ENCODE measurements at places on chromosomes 7 and 10. TPM values are rescaled to one million over a fixed set of nuclear protein-coding genes. Genes with fewer than 3 reads are reported as not detected.
A peak's percentile ranks its signal among the peaks of the same experiment; 100 is the strongest.

DNA sequence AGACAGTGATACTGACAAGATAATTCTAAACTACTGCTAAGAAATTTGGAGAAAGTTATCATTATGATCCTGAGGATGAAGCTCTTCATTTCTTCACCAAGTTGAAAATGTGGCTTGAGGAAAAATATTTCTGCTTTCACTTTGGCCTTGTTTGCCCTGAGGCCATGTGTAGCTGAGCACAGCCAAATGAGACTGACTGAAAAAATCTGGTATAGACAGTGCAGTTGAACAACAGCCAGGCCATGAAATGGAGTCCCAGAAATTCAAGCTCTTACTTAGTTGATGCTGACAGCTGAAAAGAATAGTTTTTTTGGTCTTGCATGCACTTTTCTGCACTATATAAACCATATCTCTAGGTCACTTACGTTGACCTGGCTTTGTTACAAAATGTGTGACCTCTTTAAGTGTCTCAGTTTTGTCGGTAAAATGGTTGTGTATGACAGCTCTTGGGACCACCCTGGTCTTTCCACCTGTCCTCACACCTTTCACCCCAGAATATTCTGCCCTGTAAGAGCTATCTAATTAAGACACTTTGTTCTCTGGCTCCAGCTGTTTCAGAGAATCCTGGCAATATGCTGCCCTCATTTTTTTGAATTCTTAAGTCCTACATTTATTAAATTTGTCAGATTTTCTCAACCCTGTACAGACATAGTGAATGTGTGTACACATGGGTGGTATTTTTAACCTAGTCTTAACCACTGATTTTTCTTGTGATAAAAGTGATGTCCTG lies 91.3 kb downstream of the CD36 start:
- H3K4me3 ChIP-seq: no peak overlapping the region
- H3K36me3 ChIP-seq: no peaks in the 10 kb centered on the region
- DNase-seq: no peak
- H3K27me3 ChIP-seq: no peaks in the 10 kb centered on the region

DNA sequence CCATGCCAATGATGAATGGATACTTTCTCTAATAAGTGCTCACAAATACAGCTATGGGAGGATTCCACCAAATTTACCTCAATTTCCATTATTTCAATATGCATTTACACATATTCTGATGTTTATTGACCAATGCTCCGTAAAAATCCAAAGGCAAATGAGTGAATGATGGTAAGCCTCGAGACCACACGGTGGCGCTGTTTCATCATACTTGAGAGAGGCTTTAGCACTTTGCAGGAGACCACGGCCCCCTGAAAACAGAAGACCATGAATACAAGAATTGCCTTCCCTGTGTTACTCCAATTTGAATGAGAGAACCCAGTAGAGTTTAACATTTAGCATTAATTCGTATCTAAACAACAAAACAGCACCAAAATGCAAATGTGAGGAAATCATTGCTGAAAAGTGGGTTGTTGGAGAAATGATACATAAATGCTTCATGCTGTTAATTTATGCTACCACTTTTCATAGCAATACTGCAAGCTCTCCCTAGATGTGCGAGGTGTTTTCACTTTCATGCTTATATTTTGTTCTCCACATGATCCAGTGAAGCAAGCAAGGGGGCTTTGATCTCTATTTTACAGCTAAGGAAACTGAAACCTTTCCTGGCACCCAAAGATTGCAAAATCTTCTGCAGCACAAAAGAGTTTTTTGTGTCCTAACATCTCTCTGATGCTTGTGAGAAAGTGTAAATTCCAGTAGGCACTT lies 35.4 kb downstream of the TRIL start:
- peak; percentile 69 for DNase-seq
- H3K4me3 ChIP-seq: no peak overlapping the region
- H3K4me1 ChIP-seq: peaks cover 6% of the 10 kb centered on the region
- H3K27ac ChIP-seq: no peak overlapping the region
- no peaks in the 10 kb centered on the region for H3K27me3 ChIP-seq

GRCh38 chr7:26633557-26633956 lies 230.8 kb downstream of the SKAP2 start:
- H3K27me3 ChIP-seq: no peaks in the 10 kb centered on the region
- H3K4me1 ChIP-seq: no peaks in the 10 kb centered on the region
- no peak overlapping the region for H3K27ac ChIP-seq
- no peak overlapping the region for H3K4me3 ChIP-seq
- no peak for DNase-seq

DNA sequence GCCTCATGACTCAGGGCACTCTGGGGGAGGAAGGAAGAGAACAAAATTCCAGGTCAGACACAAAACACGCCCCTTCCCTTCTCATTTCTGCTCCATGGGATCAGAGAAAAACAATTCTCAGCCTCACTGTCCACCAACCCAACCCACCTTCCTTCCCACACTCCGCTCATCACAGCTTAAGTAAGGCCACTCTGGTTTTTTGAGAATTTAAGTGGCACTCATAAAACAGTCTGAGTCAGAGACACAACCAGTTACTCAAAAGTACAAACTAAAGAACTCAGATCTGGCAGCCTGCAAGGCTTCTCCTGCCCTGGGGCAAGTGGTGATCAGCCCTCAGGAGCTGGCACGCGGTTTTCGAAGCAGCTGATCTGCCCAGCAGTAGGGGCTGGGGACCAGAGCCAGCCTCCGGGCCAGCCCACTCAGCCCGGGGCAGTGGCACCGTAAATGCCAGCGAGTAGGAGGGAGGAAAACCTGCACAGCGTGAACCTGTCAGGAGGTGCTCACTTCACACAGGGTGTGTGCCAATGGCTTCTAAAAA lies 39.1 kb upstream of the ABLIM1 start:
- H3K36me3 ChIP-seq: no peaks in the 10 kb centered on the region
- DNase-seq: no peak
- H3K4me3 ChIP-seq: no peak overlapping the region
- no peaks in the 10 kb centered on the region for H3K4me1 ChIP-seq
- no peak overlapping the region for H3K27ac ChIP-seq
- H3K27me3 ChIP-seq: no peaks in the 10 kb centered on the region

Gene GPR141
- total RNA-seq: not detected

DNA sequence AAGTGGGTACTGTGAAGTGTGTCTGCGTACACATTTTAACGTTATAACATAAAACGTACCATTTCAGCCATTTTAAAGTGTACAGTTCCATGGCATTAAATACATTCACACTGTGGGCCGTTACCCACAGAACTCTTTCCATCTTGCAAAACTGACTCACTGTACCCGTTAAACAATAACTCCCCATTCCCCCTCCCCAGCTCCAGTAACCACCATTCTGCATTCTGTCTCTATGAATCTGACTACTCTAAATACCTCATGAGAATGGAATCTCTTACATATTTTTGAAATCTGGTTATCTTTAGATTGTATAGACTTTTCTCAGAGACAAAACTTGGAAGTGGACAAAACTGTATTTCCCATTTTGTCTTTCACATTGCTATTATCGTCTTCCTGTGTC lies 9.3 kb downstream of the ARL3 start:
- DNase-seq: no peak
- no peaks in the 10 kb centered on the region for H3K36me3 ChIP-seq
- no peak overlapping the region for H3K4me3 ChIP-seq

- no peak for DNase-seq
- H3K36me3 ChIP-seq: no peaks in the 10 kb centered on the region
- no peaks in the 10 kb centered on the region for H3K27me3 ChIP-seq
- H3K27ac ChIP-seq: no peak overlapping the region
- H3K4me3 ChIP-seq: no peak overlapping the region
These were observed 3.8 kb downstream of the VPS41 start for GRCh38 chr7:38905056-38905759.

- peak; percentile 56 for DNase-seq
- no peaks in the 10 kb centered on the region for H3K36me3 ChIP-seq
- peaks cover 36% of the 10 kb centered on the region for H3K4me1 ChIP-seq
- peak overlapping the region; percentile 91 for H3K27ac ChIP-seq
- H3K4me3 ChIP-seq: no peak overlapping the region
These were observed 95.5 kb downstream of the CTBP2 start for GRCh38 chr10:125064681-125065492.

DNA sequence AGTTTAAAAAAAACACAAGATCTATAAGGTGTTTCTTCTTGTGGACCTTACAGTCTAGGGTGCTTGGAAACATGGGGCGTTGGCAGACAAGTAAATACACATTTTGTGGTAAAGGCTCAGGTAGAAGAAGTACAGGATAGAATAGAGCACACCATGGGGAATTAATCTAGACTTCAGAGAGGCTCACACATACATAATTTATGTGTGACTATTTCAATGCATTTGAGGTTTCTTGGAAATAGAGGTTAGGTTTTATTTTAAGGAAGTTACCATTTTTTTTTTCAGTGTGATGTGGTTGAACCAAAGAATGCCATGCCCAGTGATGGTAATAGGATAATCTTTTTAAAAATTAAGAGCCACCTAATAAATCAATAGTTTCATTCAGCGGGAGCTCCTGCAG lies 12.8 kb downstream of the CFTR start:
- peaks cover 2% of the 10 kb centered on the region for H3K36me3 ChIP-seq
- H3K4me1 ChIP-seq: peaks cover 68% of the 10 kb centered on the region
- no peak overlapping the region for H3K27ac ChIP-seq
- no peak for DNase-seq
- H3K27me3 ChIP-seq: no peaks in the 10 kb centered on the region
- H3K4me3 ChIP-seq: no peak overlapping the region

DNA sequence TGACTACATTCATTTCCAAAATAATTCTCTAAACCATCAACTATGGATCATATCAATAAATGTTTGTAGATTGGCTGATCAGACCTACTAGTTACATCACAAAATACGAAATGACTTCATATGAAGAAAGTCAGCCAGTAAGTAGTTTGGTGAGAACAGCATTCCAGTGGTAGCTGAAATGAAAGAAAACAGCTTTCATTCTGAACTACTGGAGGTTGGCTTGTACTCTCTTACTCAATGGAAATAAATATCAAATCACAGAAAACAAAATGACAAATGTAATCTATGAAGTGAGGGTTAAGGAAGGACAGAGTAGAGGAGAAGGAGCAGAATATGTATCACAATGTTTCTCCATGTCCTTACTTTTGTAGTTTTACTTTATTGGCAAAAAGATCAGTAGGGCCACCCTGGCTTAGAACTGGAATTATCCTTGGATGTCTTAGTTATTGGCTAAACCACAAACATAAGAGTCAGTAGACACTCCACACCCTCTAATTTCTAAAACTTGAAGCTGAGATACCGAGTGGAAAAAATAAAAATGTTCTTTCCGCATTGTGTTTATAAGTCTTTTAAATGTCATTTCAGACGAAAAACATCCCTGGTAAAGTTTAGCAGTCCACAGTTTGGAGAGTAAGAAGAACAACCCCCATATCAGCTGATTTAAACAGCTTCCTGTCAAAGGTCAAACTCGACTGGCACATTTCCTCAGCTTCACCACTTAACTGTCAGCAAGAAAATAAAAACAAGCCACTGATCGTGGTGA lies 74.0 kb upstream of the DGKI start:
- no peak overlapping the region for H3K4me3 ChIP-seq
- DNase-seq: no peak

DNA sequence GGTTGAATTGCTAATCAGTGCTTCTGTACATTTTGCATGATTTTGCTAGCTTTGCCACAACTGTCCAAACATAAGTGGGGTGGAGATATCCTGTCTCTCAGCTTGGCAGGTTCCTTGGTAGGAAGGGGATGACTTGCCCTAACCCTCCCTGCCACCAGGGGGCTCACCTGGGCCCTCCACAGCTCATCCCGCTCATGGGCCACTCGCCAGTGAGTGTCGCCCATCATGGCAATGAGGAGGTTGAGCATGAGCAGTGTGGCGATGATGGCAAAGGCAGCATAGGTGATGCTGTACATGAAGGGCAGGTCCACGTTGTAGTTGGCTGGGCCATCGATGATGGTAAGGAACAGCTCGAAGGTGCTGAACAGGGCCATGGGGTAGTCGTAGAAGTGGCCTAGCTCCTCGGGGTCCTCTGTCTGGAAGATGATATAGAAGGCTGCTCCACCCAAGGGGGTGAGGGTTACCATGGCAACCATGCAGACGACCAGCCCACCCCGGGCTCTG lies 12.2 kb downstream of the TRPV6 start:
- no peak overlapping the region for H3K4me3 ChIP-seq
- H3K27me3 ChIP-seq: no peaks in the 10 kb centered on the region
- no peak overlapping the region for H3K27ac ChIP-seq
- H3K36me3 ChIP-seq: no peaks in the 10 kb centered on the region
- DNase-seq: peak; percentile 60

DNA sequence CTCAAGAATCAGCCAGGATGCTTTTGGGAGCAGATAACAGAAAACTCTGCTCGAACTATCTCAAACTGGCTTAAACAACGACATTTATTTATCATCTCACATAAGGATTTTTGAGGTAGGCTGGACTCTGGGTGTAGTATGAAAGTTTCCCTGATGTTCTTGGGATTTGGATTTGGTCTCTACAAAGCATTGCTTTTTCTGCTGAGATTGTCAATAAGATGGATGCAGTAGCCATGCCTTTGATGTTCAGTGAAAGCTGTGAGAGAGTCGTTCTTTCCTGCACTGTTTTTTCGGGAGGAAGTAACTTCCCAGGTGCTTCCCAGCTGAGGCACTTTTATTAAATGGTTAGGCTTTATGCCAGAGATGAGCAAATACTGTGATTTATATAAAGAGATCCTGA lies 181.1 kb downstream of the PRKG1 start:
- no peaks in the 10 kb centered on the region for H3K4me1 ChIP-seq
- no peaks in the 10 kb centered on the region for H3K36me3 ChIP-seq
- no peaks in the 10 kb centered on the region for H3K27me3 ChIP-seq
- DNase-seq: no peak
- H3K4me3 ChIP-seq: no peak overlapping the region
- H3K27ac ChIP-seq: no peak overlapping the region

Gene LRRD1
- not detected for total RNA-seq

Gene LRMDA
- total RNA-seq: 18.5 TPM

- H3K4me1 ChIP-seq: no peaks in the 10 kb centered on the region
- no peak overlapping the region for H3K27ac ChIP-seq
- H3K36me3 ChIP-seq: no peaks in the 10 kb centered on the region
- no peak for DNase-seq
- no peaks in the 10 kb centered on the region for H3K27me3 ChIP-seq
These were observed 210.3 kb downstream of the CAMK1D start for GRCh38 chr10:12559578-12560178.

Gene MMD2
- total RNA-seq: not detected

- no peak overlapping the region for H3K4me3 ChIP-seq
- no peaks in the 10 kb centered on the region for H3K4me1 ChIP-seq
- no peaks in the 10 kb centered on the region for H3K27me3 ChIP-seq
These were observed 24.7 kb upstream of the GJD4 start for GRCh38 chr10:35580423-35580770.

DNA sequence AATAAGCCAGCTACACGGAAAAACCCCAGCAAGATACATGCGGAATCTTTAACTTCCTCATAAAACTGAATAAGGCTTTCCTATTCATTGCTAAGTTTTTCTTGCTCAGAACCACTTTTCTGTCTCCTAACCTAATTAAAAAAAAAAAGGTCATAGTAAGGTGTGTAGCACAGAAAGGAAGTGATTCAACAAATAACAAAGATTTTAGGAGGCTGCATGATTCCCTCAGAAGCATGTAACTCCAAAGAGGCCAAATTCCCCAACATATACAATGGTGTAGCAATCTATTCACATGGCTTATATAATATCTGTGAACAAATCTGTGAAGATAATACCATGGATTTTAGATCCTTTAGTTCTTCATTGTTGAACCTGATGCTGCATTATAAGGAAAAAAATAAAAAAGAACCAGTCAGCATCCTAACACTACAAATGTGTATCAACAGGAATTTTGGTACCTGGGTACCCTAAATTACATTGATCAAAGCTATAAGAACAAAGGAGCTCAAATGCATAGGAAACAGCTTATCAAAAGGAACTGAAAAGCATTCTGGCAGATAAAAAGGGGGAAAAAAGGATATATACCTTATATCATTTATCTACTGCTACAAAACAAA lies 63.8 kb downstream of the IMMP2L start:
- no peaks in the 10 kb centered on the region for H3K4me1 ChIP-seq
- no peaks in the 10 kb centered on the region for H3K27me3 ChIP-seq
- no peaks in the 10 kb centered on the region for H3K36me3 ChIP-seq
